ENCODE measurements at places on chromosomes 12 and 14.

- DNase-seq: no peak
Observed at GRCh38 chr12:110858848-110859247, 12.1 kb downstream of the CCDC63 start.

DNA sequence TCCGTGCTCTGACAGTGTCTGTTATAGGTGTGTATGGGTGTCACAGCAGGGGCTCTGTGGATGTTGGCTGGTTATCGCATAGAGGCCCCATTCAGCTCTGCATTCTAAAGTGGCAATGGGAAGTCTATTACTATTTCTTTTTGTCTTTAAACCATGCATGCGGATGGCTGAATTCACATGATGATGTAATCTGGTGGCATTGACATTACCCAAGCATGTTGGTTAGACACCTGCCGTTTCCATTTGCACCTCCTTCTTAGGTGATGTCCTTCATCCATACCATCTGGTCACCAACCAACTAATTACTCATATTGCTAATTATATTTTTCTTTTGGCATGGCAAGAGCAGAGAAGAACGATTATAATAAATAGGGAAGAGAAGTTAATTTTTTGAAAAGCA is 270.8 kb upstream of the RGS6 start:
- no peak for DNase-seq

- DNase-seq: no peak
Observed at GRCh38 chr12:26691234-26691970, 141.6 kb downstream of the ITPR2 start.

- DNase-seq: no peak
Observed at GRCh38 chr12:54051026-54051842, 2.4 kb upstream of the HOXC4 start.

GRCh38 chr12:29505122-29505521 is 7.6 kb upstream of the OVCH1 start:
- DNase-seq: no peak

DNA sequence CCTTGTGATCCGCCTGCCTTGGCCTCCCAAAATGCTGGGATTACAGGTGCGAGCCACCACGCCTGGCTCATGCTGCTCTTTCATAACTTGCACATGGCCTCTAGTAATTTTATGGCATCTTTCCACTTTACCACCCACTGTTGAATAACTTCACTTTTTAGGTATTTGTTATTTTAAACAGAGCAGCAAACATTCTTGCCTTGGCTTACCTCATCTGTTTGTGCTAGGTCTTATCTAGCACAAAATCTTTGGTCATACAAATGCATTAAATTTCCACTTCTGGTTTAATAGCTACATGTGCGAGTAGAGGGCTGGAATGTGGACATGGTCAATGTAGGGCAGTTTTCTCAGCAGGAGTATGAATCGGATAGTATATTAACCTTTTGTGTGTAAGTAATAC is 38.8 kb upstream of the ATF7IP start:
- DNase-seq: no peak

DNA sequence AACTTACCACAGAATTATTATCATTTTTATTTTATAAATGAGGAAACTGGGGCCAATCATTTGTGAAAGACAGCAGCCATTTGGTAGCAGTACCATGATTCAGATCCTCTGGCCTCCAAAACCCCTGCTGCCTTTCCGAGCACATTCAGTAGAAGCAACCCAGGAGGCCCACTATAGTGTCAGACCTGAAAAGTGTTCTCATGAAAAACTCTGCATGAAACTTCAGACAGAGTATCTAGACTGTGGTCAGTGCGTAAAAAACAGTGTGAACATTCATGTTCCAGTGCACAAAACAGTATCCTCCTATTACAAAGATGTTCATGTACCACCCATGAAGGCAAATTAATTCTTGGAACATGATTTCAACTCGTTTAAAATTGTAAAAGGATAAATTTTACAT is 112.0 kb downstream of the EPS8 start:
- DNase-seq: no peak

DNA sequence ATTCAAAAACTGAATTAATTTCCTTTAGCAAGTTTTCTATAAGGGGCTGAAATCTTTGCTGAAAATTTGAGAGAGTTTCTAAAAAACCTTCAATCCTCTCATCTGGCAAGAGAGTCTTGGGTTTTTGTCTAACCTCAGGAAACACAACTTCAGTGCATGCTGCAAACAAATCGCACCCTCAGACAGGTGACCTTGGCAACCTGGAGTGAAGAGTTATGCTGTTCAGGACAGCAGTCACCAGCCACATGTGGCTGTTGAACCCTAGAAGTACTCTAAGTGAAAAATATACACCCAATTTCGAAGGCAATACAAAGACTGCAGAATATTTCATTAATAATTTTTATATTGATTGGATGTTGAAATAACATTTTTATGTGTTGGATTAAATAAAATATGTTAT is 184.8 kb downstream of the RPS29 start:
- DNase-seq: no peak

- no peak for DNase-seq
Observed at GRCh38 chr12:113782873-113783272, 183.3 kb downstream of the RBM19 start.

DNA sequence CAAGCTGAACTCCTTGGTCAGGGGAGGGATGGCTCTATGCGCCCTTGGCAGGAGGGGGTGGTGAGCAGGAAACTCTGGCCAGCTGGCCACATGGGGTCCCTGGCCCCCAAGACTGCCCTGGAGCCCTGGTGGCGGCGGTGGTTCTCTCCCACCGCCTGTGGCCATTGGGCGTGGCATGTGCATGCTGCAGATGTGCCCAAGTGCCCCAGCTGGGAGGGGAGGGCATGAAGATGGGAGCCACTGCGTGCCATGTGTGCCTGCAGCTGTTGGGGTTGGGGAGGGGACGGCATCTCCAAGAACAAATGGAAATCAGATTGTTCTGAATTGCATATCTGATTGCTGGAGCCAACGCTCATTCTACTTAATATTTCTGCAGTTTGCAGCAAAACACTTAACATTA is 115.7 kb upstream of the IGF1 start:
- DNase-seq: no peak

DNA sequence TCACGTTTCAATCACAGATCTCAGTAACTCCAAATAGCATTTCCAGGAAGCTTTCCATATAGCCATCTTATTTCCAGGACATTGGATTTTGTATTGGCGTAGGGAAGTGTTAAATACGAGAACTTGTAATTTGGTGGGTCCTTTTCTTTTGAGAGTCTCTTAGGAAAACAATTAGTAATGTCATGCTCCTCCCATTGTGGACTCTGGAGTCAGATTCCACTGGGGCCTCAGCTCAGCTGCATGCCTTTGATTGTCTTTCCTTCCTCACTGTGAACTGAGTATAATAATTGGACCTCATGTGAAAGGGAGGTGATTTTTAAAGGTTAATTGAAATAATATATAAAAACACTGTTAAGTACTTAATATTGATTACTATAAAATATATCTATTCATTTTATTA is 462.6 kb downstream of the NPAS3 start:
- no peak for DNase-seq
